Stimulated activated CD8-positive, alpha-beta memory T cell treated with anti-CD3 and anti-CD28 coated beads, Interleukin-4, amount 100 ng/mL, for 48 hours (primary cell): ENCODE measurements at places on chromosomes 7 and 10.
A peak's percentile ranks its signal among the peaks of the same experiment; 100 is the strongest.

DNA sequence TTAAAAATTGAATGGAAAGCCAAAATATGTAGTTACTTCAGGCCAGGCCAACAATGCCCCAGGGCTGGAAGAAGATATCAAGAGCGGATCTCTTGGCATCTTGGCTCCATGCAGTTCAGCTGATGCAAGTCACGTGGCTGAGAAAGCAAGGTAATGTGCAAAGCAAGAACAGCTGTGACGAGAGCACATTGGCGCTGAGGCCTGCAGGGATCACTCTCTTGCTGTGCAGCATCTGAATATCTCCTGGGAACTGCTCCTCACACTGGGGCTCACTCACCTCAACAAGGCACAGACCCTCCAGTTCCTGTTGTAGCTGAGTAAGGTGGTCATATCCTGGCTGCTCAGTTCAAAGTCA, 14.0 kb downstream of the AKR1B1 start:
- DNase-seq: no peak

DNA sequence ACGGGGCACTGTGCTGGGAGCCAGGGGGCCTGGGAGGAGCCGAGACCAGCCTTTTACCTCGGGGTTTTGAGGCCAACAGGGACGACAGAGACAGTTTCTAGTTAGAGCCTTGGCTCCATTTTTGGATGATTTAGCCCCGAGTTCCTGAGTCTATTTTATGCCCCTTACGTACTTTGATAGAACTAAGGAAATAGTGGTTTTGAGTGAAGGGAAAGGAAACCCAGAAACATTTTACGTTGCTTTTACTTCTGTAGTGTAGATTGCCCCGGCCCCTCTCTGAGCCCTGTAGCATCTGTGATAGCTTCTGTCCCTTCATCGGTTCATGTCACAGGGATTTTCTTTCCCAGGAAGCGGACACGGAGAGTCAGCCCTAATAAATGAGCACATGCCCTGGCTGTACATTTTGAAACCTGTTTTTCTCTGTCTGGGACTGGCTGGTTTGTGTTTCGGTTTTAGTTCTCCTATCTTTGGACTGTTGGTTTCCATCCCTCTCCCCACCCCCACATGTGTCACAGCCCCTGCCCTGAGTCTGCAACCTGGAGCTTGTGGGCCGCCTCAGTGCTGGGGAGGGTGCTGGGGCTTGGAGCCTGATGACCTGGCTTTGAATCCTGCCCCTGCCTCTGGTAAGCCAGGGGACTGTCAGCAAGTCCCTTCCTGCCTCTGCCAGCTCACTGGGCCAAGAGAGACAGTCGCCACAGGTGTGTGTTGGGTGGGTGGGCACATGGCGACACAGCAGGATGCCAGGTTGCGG, 6.9 kb upstream of the ORAI2 start:
- DNase-seq: peak; percentile 83

- DNase-seq: no peak
Measured at GRCh38 chr10:122246830-122247520, 24.1 kb upstream of the BTBD16 start.

- DNase-seq: no peak
Measured at GRCh38 chr7:7054252-7054830, 128.0 kb upstream of the C1GALT1 start.

GRCh38 chr10:49321021-49321420, 22.1 kb downstream of the C10orf71 start:
- DNase-seq: no peak

DNA sequence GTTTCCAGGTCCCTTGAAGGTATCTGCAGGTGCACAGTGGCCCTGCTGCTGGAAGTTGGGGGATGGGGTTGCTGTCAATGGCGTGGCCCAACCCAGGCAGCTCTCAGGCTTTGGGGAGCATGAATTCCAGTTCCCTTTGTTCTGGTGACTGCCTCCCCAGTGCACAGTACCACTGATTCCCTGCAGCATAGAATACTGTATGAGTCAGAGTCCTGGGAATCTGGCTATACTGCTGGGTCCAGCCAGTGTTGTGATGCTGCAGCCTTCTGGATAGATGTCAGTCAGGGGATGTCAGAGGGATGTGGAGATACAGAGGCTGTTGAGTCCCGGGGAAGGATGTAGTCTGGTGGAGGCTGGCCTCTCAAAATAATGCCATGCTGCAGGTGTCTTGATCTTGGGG, 99.3 kb downstream of the LANCL2 start:
- peak; percentile 17 for DNase-seq

DNA sequence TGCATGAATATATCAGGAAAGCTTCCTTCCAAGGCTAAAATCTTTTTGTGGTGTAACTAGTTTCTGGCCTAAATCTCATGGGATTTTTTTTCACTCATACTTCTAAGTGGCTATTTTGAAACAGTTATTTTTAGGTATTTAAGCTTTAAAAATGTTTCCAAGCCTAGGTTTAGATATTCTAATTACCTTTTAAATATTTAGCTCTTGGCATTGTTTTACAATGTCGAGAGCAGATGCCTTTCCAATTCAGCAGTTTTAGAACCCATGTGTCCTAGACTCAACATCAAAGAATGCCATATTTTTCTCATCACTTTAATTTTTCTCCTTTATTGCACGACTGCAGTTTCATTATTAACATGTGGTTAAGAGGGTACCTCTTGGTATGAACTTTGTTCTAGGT, 27.1 kb upstream of the STOX1 start:
- DNase-seq: no peak

DNA sequence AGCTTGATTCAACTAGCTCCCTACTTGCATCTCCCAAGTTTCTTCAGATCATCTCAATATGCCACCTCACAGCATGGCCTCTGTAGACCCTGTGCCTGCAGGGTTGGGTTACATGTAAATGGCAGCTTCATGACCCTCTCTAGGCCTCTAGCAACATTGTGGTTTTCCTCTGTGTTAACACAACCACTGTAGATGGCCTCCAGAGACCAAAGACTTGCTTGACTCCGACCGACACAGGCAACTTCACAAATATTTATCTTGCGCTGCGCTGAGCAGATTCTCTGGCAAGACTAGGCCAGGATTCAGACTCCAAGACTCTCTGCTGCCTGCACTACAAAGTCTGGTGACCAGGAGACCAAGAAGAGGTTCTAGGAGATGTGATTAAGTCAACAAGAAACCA, 75.9 kb downstream of the CNOT4 start:
- no peak for DNase-seq

DNA sequence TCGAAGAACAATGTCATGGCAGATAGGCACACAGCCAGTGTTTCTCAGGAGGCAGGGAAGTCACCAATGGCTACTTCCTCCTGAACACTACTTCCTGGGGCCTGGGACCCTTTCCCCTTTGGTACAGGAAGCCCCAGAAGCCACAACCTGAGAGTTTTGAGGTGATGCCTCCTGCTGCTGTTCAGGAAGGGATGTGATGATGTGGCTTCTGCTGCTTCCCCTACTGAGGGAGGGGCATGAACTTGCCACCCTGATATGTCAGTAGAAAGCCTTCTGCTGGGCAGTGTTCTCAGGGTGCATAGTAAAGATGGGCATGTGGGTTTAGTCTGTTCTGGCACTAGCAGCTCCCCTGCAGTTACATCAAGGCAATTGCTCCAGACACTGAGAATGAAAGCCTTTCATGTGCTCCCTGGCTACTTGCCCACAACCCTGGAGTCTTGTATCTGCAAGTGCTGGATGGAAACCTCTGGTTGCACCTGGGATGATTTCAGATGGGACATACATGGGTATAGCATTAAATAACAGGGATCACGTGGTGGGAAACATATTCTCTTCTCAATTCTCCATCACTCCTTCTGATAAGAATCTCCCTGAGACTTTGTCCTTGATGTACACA, 69.3 kb downstream of the ADRA2A start:
- no peak for DNase-seq

DNA sequence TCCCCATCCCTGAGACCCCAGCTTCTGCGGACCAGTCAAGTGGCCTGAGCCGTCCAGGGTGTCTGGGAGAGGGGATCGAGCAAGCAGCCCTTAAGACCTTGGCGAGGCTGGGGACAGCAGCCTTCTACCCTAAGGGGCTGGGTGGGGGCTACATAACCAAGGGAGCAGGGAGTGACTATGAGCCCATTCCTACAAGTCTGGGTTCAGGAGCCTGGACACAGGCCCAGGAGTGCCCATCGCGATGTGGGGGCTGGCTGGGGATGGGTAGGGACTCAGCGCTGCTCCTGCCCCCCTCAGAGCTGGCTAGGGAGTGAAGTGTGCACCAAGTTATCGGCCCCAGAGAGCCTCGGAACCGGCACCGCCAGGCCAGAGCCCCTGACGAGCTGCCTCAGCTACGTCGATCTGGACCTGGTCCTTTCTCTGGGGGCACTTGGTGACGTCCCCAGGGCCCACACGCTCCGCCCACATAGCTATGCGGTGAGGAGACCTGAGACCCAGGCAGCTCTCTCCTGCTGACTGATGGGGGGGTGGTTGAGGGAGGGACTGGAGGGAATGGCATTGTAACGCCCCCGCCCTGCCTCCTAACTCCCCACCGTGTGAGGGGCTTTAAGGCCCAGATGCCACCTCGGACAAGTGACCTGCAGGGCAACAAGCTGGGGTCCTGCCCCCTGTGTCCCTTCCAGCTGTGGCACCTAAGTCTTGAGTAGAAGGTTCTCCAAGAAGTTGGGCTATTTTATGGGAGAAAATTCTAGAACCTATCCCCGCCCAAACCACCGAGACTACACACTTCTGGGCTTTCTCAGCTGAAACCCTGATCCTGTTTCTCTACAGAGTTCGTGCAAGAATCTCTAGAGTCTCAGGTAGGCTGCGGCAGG, 2.5 kb downstream of the SAP25 start:
- no peak for DNase-seq

DNA sequence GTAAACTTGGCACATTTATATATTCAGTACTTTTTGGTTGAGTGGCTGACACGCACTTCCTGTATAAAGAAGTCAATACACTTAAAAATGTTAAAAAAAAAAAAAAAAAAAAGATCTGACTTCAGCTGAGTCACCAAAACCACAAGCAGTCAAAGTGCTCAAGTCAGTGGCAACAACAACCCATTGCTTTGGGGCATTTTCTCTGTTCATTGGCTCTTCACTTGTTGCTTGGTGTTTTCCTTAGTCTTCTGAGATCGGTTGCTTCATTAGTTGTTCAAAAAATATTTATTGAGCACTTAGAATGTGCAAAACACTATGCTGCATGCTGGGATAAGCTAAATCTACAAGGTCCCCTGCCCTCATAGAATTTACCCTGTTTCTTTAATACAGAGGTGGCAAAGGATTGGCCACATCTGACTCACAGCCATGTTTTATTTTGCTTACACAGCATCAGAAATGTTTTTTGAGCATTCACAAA, 63.7 kb downstream of the ZNRF2 start:
- DNase-seq: peak; percentile 30

DNA sequence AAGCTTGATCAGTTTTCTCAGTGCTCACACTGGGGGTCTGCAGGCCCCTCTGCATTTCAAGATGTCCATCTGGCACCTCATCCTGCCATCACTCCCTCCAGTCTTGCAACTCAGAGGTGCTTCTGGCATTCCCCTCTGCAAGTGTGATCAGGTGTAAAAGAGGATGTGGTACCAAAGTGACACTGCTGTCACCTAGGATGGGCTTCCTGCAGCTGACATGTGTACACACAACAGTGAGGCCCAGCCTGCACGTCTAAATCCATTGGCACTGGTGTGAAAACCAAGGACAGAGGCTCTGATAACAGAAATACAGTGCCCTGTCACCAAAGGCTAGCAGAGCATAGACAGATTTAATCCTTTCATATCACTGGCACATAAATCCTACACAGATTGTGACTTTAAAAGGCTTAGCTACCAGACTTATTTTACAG, 162.5 kb upstream of the CELF2 start:
- no peak for DNase-seq

DNA sequence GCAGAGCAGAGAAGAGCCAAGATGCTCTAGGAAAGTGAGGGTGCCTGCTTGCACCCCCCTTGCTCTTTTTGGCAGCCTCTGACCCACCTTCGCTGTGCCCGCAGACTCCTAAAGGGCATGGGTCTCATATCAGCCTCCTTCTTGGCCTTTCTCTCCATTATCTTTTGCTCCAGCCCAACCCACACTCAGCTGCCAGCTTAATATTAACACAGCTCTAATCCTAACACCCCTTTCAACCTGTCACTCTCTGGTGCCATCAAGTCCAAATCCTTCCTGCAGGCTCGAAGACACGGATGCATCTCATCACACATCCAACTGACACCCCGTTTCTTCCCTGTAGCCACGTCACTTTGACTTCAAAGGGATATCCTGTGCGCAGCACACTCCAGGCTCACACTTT, 171.6 kb upstream of the AUTS2 start:
- DNase-seq: no peak

- no peak for DNase-seq
Measured at GRCh38 chr10:71765176-71765904, 8.0 kb downstream of the VSIR start.

- DNase-seq: no peak
Measured at GRCh38 chr7:151491859-151492258, 27.8 kb downstream of the RHEB start.

- no peak for DNase-seq
Measured at GRCh38 chr7:158103378-158103777, 484.2 kb downstream of the PTPRN2 start.

- DNase-seq: no peak
Measured at GRCh38 chr10:107800061-107800460, 635.6 kb upstream of the SORCS1 start.

- peak; percentile 65 for DNase-seq
Measured at GRCh38 chr7:30135301-30136116, 723 bp downstream of the MTURN start.

GRCh38 chr10:62584731-62585130, 210.6 kb downstream of the ZNF365 start:
- no peak for DNase-seq

DNA sequence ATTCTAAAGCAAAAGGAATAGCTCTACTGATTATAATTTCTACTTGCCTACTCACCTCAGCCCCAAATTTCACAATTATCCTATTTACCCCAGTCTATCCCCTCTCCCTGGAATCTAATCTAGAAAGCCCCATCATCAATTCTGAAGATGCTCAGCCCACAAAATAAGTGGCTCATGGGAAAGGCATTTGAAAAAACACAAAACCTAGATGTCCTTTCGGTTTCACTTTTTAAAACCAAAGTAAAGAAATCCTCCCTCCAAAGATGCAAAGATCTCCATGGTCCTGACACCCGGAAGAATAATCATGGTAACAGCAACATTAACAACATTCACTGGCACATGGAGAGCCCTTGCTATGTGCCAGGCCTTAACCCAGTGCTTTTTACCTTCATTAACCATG, 224.8 kb downstream of the FGFR2 start:
- DNase-seq: no peak

GRCh38 chr7:153835712-153836265, 216.4 kb upstream of the DPP6 start:
- no peak for DNase-seq

GRCh38 chr10:96333101-96333500, 25.7 kb downstream of the OPALIN start:
- no peak for DNase-seq
